NCI-H1105 (cell line): ENCODE measurements at places on chromosomes 4 and X.
A peak's percentile ranks its signal among the peaks of the same experiment; 100 is the strongest.

DNA sequence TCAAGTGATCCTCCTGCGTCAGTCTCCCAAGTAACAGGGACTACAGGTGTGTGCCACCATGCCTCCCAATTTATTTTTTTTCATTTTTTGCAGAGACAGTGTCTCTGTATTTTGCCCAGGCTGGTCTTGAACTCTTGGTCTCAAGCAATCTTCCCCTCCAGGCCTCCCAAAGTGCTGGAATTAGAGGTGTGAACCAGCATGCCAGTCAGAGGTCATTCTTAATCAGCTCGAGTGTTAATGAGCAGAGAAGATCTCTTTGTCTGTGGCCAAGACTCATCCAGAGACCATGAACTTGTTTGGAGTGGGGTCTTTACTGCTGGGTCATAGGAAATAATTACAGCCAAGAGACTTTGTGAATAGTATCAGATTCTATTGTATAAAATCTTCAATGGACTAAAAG, 99.2 kb upstream of the AP1S2 start:
- DNase-seq, result no peak

GRCh38 chrX:148914783-148915182, 414.4 kb downstream of the AFF2 start:
- DNase-seq, result no peak

DNA sequence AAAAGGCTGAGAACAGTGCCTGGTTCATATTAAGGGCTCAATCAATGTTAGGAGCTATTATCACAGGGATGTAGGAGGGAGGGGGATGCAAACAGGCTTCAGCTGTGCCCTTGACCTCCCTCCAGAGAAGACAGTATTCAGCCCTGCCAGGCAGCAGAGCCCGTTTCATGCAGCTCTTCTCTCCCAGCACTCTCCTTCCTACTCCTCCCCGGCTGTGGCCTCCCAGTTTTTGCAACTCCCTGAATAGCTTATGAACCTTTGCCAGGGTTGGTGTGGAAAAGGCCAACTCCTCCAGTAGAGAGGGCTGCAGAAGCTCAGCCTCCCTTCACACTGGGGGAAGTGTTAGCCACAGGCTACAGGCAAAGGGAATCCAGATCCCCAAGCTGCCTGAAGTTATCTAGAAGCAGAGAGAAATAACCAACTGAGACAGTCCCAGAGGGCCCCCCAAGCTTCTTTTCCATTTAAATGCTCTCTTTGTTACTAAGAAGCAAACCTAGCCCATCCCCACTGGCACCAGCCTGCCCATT, 31.7 kb upstream of the APLN start:
- no peak for DNase-seq

DNA sequence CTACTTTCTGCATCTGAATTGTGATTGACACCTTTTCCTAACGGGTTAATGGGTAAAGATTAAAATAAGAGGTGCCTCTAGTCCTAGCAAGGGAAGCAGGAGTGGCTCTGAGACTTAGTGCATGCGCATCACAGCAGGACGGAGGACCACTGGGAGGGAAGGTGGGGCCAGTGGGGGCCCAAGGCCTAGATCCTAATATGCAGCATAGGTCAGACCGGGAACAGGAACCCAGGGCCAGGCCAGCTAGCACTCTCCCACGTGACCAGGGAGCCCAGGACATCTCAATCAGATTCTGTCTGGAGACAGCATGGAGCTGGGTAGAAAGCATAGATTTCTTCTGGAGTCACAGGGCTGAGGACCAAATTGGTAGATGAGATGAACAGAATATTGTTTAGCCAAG, 55.7 kb downstream of the RASL11B start:
- DNase-seq, result no peak

- no peak for DNase-seq
Measured at GRCh38 chr4:99135541-99136162, 8.4 kb downstream of the ADH4 start.

DNA sequence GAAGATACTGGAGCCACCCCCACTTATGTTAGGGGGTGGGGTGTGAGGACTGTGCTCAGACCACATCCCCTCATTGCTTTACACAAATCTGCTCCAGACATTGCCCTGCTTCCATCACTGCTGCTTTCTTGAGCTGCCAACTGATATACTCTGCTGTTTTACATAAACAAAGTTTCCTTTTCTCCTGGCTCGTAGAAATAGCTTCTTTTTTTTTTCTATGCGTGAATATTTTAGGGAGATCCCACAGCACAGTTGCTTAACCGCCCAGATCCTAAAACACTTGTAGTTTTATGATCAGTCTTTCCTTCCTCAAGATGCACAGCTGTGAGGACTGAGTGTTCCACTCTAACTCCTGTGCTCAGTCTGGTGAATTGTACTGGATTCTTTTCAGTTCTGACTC, 768.4 kb downstream of the PCDH18 start:
- no peak for DNase-seq

GRCh38 chr4:155529272-155529671, 137.4 kb upstream of the GUCY1A1 start:
- no peak for DNase-seq

DNA sequence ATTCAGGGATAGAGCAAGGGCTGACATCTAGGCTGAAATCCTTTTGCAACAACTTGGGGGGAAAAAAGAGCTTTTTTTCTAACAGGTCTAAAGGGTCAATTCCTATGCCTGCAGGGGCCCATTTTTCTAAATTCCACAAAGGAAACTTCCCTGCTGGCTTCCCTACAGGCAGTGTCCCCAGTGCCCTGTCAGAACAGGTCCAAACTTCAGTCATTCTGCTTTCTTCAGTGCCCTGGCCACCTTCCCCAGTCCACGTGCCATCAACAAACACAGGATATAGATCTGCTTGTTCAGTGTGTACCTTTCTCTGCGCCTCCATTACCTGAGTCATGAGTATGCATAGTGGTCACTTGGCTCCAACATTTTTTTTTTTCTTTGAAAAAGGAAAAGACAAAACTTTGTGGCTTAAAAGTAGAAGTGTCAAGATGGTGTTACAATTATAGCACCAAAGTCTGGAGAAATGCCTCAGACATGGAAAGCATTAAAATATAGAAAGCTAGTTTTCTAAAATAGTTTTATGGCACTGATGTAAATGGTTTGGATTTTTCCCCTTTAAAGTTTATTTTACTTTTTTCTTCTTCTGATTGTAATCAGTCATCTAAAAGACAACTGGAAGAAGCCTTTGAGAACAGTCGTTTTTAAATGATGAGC, 84.0 kb upstream of the JADE1 start:
- no peak for DNase-seq

GRCh38 chr4:153295131-153295755, 49.2 kb upstream of the MND1 start:
- DNase-seq, result no peak

DNA sequence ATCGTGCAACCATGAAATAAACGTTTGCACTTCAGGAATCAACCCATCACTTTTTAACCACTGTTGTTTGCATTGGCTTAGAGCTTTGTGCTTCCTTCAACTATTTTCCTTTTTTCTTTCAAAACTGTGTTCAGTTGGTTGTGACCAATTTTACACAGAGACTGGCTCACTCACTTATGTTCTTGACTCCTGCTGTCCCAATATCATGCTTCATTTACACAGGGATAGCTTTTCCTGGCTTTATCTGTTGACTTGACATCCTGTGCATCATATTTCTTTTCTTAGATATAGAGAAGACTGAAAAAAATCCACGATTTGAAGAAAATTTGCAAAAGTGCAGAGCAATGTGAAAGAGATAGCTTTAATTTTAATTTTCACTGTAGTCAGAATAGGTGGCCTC, 38.8 kb downstream of the REPS2 start:
- DNase-seq, result no peak

DNA sequence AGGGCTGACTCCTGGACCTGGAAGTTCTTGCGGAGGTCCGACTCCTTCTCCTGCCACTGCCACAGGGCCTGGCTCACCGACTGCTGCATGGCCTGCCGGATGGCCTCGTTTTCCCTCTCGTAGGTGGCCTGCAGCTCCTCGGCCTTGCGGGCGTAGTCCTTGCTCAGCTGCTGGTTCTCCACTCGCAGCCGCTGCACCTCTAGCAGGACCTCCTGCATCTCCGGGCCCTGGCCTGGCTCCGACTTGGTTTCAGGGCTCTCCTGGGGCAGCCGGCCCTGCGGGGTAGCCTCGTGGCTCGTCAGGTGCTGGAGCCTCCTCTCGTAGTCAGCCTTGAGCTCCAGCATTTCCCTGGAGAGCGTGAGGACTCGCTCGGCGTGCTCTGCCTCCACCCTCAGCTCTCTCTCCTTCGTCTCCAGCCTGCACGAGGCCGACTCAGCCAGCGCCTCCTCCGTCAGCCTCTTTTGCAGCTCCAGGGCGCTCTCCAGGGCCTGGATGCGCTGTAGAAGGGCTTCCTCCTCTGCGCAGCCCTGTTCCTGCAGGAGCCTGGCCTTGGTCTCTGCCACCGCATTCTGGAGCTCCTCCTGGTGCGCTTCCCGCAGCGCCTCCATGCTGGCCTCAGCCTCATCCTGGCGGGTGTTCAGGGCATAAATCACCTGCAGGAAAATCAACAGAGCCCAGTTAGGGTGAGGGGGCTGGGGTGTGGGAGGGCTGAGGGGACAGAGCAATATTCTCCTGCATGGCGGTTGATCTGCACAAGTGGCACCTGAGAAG, 72.2 kb downstream of the FAM184B start:
- DNase-seq, result no peak

GRCh38 chr4:110850461-110851442, 227.9 kb upstream of the PITX2 start:
- no peak for DNase-seq

DNA sequence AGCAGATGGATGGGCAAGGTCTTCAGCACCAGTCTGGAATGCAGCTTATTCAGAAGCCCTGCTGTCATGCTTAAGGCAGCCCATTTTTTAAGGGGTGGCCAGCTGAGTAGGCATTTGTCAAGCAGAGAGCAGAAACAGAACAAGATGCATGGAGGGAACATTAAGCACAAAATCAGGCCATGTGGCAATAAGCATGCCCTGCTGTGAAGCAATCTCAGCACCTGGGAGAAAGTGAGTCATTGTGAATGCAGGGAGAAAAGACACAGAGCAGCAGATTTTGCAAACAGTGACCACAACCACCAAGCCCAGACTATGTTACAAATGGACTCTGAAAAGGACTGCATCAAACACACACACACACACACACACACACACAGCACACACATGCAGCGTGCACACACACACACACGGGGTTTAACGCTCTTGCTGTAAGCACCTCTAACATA, 94.1 kb upstream of the GALNT7 start:
- no peak for DNase-seq

DNA sequence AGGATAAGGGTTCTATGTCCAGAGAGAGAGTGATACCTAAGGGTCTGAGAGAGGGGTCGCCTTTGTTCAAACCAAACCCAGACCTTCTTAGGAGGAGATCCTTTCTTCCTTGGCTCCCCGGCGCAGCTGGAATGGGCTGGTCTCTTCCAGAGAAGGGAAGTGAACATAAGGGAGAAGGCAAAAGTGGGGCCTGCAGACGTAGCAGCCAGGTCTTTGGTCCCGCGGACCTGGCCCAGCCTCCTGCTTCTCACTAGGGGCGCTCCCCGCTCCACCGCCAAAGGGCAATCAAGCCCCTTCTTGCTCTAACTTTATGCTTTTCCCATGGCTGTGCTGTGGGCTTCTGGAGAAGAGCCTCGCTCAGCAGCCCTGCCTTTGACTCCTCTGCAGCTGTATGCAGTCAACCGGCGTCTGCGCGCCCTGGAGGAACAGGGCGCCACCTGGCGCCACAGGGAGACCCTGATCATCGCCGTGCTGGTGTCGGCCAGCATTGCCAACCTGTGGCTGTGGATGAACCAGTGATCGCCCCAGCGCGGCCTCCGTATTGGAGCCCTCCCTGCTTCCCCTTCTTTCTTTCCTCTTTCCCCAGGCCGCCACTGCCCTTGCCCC, 6.5 kb downstream of the FATE1 start:
- no peak for DNase-seq

DNA sequence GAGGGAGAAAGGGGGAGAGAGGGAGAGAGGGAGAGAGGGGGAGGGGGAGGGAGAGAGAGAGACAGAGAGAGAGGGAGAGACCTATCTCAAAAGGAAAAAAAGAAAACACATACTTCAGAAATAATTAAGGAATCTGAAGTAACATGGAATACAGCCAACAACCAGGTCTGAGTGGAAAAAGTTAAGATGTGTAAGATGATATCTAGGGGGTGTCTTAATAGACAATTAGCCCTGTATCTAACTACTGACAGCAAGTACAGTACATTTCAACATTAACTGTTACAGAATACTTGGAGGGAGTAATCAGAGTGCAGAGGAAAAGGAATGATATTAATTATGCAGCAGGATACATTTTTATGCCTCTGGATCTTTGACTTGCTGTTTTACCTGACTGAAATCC, 22.4 kb downstream of the NUP54 start:
- no peak for DNase-seq

- DNase-seq, result no peak
Measured at GRCh38 chr4:117987464-117987863, 46.8 kb upstream of the NDST3 start.

- no peak for DNase-seq
Measured at GRCh38 chr4:79922011-79922410, 151.0 kb downstream of the ANTXR2 start.

DNA sequence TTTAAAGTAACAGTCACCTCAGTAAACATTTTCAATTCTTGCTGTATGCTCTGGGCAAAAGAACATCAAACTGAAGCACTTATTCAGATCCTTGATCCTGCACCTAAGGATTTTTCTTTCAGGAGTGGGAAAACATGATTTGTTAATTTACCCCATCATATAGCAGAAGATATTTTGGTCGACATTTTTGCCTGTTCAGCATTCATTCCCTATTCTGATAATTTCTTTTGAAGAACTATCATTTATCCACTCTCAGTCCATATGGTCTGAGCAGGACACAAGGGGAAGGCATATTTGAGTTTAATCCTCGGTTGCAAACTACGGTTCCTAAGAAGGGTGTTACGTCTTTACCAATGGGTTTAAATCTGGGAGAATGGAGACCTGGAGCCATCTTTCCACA, 1.2 kb upstream of the CLOCK start:
- DNase-seq, result no peak

DNA sequence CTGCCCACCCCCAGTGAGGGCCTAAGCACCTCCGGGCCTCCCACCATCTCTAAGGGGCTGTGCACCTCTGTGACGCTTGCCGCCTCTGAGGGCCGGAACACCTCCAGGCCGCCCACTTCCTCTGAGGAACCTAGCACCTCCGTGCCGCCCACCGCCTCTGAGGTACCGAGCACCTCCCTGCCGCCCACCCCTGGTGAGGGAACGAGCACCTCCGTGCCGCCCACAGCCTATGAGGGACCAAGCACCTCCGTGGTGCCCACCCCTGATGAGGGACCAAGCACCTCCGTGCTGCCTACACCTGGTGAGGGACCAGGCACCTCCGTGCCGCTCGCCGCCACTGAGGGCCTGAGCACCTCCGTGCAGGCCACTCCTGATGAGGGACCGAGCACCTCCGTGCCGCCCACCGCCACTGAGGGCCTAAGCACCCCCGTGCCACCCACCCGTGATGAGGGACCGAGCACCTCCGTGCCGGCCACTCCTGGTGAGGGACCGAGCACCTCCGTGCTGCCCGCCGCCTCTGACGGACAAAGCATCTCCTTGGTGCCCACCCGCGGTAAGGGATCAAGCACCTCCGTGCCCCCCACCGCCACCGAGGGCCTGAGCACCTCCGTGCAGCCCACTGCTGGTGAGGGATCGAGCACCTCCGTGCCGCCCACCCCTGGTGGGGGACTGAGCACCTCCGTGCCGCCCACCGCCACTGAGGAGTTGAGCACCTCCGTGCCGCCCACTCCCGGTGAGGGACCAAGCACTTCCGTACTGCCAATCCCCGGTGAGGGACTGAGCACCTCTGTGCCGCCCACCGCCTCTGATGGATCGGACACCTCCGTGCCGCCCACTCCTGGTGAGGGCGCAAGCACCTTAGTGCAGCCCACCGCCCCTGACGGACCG, 977 bp downstream of the MAGEE1 start:
- DNase-seq, result peak; percentile 12
